ENCODE measurements at places on chromosomes 4 and X.

GRCh38 chrX:38770152-38770551 lies 31.1 kb upstream of the MID1IP1 start:
- DNase-seq = no peak

- DNase-seq = no peak
Observed at GRCh38 chrX:78619834-78620233, 39.3 kb downstream of the RTL3 start.

- no peak for DNase-seq
Observed at GRCh38 chr4:154004016-154004415, 215.1 kb upstream of the SFRP2 start.

DNA sequence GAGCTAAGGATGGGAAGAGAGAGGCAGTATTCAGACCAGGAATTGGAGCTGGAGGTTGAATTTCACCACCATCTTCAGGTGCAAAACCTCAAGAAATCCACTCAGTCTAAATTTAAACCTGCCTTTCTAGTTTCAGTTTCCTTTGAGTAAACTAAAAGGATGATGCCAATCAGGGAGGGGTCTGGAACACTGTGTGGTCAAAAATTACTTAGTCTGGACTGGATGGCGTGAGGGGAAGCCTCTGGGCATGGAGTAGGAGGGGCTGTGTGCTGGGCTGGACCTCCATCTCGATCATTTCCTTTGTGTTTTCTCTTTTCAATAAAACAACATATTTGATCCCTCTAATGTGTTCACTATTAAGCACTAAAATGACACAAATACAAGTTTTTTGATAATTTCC lies 120.1 kb downstream of the GC start:
- no peak for DNase-seq

- DNase-seq = no peak
Observed at GRCh38 chr4:15754323-15754722, 23.8 kb upstream of the CD38 start.

DNA sequence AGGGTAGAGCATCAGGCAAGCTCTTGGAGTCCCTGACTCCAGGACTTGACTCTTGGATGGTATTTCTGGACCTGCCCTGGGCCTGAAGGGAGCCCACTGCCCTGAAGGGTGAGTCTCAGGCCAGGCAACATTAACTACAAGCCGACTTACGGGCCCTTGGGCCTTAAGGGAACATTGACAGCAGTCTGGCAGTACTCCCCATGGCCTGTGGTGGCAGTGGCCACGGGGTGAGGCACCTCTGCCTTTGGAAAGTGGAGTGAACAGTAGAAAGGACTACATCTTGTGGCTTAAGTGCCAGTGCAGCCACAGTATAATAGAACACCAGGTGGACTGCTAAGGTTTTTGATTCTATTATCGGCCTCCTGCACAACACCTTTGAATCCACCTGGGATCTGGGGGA lies 36.3 kb downstream of the SH3BGRL start:
- no peak for DNase-seq

DNA sequence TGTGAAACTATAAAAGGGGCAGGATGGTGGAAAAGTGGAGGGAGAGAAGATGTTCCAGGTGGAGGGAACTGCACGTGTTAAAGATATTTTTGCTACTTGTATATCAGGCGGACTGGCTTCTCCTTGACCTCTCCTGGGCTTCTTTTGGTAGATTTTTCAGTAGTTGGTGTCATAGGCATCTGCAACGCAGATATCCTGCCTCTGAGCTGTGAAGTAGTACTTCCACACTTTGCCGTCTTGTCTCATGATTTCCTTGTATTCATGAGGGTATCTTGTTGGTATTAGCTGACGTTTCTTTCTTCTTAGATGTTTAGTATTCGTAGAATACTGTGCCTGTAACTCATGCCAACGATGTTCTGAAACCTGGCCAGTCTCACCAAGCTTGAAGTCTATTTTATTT lies 81.0 kb downstream of the WWC2 start:
- DNase-seq = no peak

DNA sequence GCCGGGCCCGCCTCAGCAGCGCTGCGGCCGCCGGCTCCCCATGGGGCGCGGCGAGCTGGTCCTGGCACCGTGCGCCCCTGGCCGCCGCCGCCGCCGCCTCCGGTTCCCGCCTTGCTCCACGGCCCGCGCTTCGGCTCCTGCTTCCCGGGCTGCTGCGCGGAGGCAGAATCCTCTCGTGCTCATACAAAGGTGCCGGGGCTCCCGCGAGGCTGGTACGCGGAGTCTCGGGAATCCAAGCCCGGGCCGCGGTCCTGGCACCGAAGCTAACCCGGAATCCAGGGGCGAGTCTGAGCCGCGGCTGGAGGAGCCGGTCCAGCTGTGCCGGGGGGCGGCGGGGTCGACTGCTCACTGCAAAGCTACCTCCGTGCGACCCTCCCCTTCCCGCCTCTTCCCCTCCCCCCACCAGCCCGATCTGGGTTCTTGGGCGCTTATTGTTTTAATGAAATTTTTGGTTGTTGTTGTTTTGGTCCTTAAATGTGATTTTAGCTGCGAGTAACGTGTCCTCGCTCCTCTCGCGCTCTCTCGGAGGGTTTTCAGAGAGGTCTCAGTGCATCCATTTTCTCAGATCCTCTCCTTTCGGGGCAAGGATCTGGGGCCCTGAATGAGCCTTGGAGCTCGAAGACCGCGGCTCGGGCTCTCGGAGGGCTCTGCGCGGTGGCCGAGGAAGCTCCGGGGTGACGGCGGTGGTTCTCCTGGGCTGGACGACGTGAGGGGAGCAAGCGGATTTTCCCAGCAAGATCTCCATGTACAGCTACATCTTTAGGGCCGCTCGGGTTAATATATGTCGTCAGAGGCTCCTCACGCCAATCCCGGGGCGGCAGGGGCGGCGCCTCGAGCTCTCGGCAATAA lies at the start of gene HAND2:
Gene HAND2 (minus strand): TSS at position 753 of the 849 bp plus-strand sequence. CDS start 940 bp downstream, outside the sequence.
- no peak for DNase-seq

DNA sequence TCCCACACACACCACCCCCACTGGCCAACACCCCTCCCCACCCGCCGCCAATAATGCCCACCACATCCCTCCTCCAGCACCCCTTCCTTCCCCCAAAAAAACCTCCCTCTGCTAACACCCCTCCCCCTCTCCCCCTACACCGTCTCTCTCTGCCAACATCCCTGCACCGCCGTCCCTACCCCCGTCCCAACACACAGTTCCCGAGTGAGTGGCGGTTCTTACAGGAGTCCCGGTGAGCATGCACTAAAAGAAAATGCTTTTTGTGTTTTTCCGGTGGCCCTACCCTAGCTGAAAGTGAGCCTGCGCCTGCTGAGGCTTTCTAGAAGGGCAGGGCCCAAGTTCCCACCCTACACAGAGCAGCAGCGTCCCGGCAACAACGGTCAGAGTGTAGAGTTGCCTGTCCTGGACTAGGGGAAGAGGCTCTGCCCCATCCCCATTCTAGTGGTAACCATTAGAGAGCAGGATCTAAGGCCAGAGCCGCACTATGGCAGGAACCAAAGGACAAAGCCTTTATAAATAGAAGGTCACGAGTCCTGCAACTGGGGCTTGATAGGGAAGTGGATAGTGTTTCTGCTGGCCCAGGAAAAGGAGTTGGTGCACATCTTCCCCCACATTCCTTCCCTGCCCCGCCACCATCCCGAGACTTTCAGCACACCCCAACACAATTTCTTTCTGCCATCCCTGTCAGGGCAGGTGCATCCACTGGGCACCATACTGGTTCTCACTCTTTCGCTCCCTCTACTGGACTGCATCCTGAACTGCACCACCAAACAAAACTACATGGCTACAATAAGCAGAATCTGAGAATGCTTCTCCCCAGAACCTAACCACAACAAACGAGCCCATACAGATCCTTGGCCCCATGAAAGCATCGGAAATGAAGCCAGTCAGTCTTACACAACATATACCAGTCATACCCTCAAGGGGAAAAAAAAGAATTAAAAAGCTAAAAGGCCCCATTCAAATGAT lies 78.1 kb upstream of the PAGE3 start:
- DNase-seq = no peak

DNA sequence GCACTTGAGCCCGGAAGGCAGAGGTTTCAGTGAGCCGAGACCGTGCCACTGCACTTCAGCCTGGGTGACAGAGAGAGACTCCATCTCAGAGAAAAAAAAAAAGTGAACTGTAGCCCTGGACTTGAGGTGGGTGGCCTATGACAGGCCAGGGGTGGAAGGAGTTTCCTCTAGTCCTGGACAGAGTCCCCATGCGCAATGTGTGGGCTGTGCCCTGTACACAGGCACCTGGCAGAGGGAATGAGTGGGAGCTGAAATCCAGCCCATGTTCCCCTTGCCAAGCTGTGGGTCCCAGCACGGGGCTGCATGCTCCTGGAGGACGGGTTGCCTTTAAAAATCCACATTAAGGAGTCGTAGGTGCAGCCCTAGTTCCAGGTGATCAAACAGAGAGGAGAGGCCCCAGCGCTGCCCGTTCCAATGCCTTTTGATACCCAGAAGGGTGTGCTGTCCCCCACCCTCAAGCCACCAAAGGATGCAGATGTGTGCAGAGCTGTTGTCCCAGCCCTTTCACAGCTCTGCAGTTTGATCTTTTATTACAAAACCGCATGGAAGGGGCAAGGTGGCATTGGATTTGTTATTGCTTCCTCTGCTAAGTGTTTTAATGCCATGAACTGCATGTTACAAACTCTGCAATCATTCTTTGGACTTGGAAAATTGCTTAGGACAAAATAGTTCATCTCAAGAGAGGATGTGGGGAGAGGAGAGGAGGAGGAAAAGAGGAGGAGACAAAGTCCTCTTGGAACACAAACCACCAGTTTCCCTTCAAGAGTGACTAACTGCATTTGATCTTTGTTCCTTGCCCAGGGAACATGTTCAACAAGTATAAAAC lies 38.0 kb upstream of the PDK3 start:
- no peak for DNase-seq

- no peak for DNase-seq
Observed at GRCh38 chr4:15674046-15674445, 7.6 kb upstream of the FAM200B start.

GRCh38 chrX:72107320-72107719 lies 24.4 kb downstream of the RTL5 start:
- DNase-seq = no peak

GRCh38 chrX:74779175-74779574 lies 146.1 kb downstream of the NEXMIF start:
- no peak for DNase-seq

- DNase-seq = no peak
Observed at GRCh38 chrX:400258-400657, 13.6 kb upstream of the PPP2R3B start.

GRCh38 chr4:68658672-68659071 lies 11.8 kb downstream of the UGT2B15 start:
- DNase-seq = no peak

GRCh38 chr4:147548256-147548655 lies 67.4 kb downstream of the EDNRA start:
- no peak for DNase-seq

GRCh38 chr4:98612318-98613250 lies 45.8 kb downstream of the TSPAN5 start:
- DNase-seq = no peak

Data from cerebellar nuclear complex (tissue), 1 donor.